ENCODE measurements at places on chromosomes 5 and 9. TPM values are rescaled to one million over a fixed set of nuclear protein-coding genes. Genes with fewer than 3 reads are reported as not detected.

DNA sequence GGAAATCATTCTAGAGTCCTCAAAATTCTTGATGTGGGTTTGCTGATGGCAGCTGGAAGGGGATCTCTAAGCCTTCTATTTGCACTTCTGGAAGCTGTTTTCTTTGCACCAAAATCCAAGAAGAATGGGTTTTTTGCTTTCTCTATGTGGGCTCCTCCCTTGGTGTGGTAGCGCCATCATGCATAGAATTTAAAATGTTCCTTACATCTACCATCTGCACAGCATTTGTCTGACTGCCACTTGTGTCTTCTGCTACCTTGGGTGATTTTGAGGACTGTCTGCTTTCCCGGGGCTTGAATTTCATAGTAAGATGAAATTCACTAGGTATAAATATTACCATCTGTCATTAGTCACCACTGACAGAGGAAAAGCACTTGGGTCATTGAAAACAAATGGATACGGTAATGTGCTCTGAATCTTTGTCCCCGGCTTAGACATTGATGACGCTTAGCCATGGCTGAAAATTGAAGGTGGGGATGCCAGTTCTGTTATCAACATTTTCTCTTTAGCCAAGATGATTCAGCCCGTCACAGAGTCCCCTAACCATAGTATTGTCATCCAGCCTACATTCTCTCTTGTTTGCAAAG is 30.0 kb downstream of the SNX30 start:
- DNase-seq = no peak

GRCh38 chr5:90916947-90917800 is 358.6 kb downstream of the ADGRV1 start:
- DNase-seq = no peak

GRCh38 chr9:109730228-109730627 is 49.8 kb upstream of the PALM2AKAP2 start:
- DNase-seq = no peak

DNA sequence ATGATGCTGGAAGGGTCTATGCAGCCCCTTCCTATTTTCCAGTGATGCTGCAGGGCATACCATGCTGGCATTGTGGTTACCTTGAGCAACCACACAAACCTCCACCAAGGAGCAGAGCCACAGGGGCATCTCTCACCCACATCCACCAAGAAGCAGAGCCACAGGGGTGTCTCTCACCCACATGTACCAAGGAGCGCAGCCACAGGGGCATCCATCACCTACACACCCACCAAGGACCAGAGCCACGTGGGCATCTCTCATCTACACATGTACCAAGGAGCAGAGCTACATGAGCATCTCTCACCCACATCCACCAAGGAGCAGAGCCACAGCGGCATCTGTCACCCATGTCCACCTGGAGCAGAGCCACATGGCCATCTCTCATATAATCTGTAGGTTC is 8.8 kb upstream of the GM2A start:
- no peak for DNase-seq

- no peak for DNase-seq
These were observed 485.2 kb upstream of the FTMT start for GRCh38 chr5:121366515-121366914.

DNA sequence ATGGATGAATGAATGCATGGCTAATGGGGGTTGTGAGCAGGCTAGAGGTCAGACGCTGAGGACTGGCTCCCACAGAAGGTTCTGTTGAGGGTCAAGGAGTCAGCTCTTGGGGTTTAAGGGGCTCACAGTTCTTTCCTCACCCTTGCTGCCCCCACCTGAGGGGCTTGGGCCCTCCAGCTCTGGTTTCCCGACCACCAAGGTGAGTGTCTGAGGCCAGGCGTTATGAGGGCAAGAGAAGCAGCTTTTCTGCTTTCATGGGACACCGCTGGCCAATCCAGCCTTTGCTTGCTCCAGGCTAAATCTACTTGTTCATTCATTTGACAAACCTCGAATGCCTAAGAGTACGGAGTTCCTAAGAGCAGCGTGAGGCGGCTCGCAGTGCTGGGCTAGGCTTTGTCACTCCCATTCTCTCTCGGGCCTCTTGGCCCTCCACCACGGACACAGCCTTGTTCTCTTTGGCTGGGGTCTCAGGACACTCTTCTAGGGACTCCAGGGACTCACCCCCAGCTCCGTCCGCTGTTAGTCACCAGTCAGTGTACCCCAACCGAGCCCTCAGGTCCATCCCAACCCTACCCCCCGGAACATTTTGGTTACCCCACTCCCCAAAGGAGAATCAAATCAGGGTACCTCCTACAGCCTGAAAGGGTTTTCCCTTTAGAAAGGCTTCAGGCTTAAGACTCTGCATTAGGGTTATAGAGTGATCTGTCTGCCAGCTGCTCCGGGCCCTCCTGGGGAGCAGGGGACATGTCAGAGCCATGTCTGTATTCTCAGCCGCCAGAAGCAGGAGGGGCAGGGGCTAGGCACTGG is 210.1 kb upstream of the MVB12B start:
- DNase-seq = no peak

DNA sequence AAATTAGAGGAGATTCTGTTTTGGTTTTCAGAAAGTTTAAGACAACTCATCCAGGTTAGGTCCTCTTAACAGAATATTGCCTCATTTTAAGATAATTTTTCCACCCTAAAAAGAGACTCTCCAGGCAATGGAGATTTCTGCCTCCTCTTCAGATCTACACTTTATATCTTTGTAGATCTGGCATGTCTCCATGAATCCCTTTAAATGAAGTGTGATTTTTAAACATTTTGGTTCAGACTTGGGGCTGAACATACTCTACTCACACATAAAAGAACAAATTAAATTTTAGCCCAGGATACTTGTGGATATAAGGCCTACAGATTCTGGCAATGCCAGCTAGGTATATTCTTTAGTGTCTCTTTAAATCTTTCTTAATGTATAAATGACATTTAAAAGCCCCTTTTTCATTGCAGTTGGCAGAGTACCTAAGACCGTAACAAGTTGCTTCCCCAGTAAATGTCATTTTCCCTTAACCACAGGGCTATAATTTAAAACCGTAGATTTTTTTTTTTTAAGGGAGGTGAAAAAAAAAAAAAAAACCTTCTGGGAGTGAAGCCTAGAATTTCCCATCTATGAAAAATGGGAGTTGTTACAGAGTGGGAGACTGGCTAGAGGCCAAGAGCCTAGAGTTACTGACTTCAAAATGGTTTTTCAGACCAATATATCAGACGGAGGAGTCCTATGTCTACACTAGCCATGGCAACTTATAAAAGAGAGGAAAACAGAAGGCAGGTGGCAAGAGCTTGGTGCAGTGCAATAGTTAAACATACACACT is 207.8 kb upstream of the TARS1 start:
- DNase-seq = no peak

GRCh38 chr5:145483212-145483611 is 351.9 kb downstream of the PRELID2 start:
- DNase-seq = no peak

- DNase-seq = no peak
These were observed 50.1 kb upstream of the PWWP2A start for GRCh38 chr5:160169326-160169725.

The SPINK4 gene
- 2.0 TPM for polyA plus RNA-seq

The PCDHB13 gene
- 0.63 TPM for polyA plus RNA-seq

The FCN1 gene
- not detected for polyA plus RNA-seq

The PTPRD gene
- polyA plus RNA-seq = 0.05 TPM

The CARTPT gene
- polyA plus RNA-seq = not detected

The PCDHGB4 gene
- polyA plus RNA-seq = 1.7 TPM

Data from HepG2 (cell line).